SJSA1 (cell line): ENCODE measurements at places on chromosomes 5 and 9.

- H3K27ac ChIP-seq = no peak overlapping the region
- H3K4me1 ChIP-seq = peaks cover 40% of the 10 kb centered on the region
- H3K36me3 ChIP-seq = peaks cover 11% of the 10 kb centered on the region; the same call in 1 of the 2 replicates
- H3K27me3 ChIP-seq = no peaks in the 10 kb centered on the region
- DNase-seq = no peak
- no peak overlapping the region for H3K4me3 ChIP-seq
These were observed 29.0 kb downstream of the ABLIM3 start for GRCh38 chr5:149170299-149170698.

DNA sequence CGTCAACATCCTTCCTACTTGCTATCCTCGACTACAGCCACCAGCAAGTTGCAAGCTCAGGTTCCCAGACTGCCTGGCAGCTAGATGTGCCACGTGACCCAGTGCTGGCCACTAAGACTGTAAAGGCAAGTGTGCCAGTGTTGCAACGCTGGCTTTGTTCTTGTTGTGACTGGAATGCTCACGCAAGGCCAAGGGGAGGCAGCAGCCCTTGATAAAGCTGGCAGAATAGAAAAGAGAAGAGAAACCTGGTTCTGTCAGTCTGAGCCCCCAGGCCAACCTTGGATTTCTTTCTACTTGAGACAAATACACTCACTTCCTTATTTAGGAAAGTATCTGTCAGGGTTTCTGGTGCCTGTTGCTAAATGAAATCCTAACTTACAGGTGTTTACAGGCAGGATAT is 113.0 kb downstream of the KLHL3 start:
- no peak overlapping the region for H3K27ac ChIP-seq
- no peaks in the 10 kb centered on the region for H3K36me3 ChIP-seq
- no peaks in the 10 kb centered on the region; the same call in 1 of the 2 replicates for H3K27me3 ChIP-seq
- H3K4me3 ChIP-seq = no peak overlapping the region
- peak; percentile 39 for DNase-seq

GRCh38 chr5:34571677-34572041 is 84.5 kb upstream of the RAI14 start:
- no peak for DNase-seq
- peak overlapping the region; percentile 84 for H3K27ac ChIP-seq
- peaks cover 13% of the 10 kb centered on the region for H3K4me1 ChIP-seq
- H3K36me3 ChIP-seq = no peaks in the 10 kb centered on the region
- H3K4me3 ChIP-seq = no peak overlapping the region
- no peaks in the 10 kb centered on the region for H3K27me3 ChIP-seq

DNA sequence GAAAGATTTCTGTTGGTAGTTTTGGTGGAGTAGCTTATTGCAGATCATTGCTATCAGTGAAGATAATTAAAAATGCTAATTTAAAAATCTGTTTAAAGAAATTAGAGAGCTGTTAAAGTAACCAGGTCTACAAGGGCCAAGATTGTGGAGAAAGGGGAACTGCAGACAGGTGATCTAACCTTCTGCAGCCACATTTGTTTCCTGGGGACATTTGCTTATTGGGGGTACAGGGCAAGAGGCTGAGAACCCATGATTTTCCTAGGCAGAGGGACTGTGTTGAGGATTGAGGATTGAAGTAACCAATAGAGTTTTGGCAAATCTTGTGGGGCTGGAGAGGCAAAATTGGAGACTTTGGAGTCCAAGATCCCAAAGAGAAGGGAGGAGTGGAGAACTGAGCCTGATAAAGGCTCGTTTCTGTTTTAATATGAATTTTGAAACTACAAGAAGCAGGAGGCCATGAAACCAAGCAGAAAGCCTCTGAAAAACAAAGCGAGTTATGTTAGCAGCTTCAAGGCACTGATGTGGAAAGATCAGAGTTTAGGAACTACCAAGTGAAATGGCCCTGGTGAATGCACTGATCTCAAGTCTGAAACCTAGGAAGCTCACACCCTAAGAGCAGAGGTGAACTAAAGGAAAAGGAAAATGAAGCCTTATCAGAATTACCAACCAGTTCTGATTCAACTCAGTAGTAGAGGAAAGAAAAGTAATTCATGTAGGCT is 219.8 kb upstream of the C9orf72 start:
- H3K4me1 ChIP-seq = no peaks in the 10 kb centered on the region
- no peaks in the 10 kb centered on the region for H3K36me3 ChIP-seq
- DNase-seq = no peak
- no peak overlapping the region for H3K27ac ChIP-seq
- H3K4me3 ChIP-seq = no peak overlapping the region

DNA sequence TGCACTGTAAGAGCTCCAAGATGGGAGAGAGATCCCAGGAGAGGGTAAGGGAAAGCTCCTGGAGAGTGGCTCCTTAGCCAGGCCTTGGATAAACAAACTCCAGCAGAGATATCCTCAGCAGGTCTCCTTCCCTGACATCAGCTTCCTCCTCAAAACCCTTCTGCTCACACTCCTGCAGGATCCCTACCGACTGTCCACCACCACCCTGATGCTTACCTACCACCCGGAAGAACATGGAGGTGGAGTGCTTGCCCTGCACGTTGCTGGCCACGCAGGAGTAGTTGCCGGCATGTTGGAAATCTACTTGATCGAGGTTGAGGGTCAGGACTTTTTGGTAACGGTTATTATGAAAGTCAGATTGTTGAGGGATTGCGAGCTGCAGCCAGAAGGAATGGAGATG is 9.3 kb downstream of the CSF1R start:
- DNase-seq = peak; percentile 34
- H3K4me1 ChIP-seq = no peaks in the 10 kb centered on the region
